Psoas muscle (tissue), 8 donors: ENCODE measurements at places on chromosomes 5 and 9. TPM values are rescaled to one million over a fixed set of nuclear protein-coding genes. Genes with fewer than 3 reads are reported as not detected.

PCDHA9 gene
- not detected for total RNA-seq

MARCOL gene
- not detected for total RNA-seq

GZMA gene
- 0.57 TPM for total RNA-seq

IRX1 gene
- not detected for total RNA-seq

OR1J2 gene
- total RNA-seq = not detected

CKMT2 gene
- 555 TPM for total RNA-seq

SPINK7 gene
- total RNA-seq = not detected

OR1L8 gene
- total RNA-seq = not detected

INSYN2B gene
- not detected for total RNA-seq

SELENOP gene
- total RNA-seq = 88.4 TPM

IFNA4 gene
- not detected for total RNA-seq

GRCh38 chr5:140321796-140322195 is 18.9 kb upstream of the PFDN1 start:
- DNase-seq = peak; percentile 52

- DNase-seq = no peak
Observed at GRCh38 chr5:1911773-1912235, 29.1 kb upstream of the IRX4 start.

DNA sequence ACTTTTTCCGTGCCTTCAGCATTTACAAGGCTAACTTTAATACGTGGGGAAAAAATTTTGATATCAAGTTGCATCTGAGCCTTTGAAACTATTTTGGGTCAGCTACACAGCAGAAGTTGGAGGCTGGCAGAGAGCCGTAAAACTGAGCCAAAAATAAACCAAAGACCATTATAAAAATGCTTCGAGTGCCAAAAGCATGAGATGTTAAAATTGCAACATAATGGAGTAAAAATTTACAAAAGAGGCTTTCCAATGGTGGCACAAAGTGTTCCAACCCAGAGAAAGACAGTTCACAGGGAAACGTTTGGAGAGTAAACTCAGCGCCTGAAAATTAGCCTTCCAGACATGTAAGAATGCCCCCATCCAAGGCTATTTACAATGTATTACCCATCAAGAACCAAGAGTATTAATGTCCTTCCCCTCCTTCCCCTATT is 190.3 kb downstream of the TLE1 start:
- DNase-seq = no peak

- DNase-seq = no peak
Observed at GRCh38 chr5:175859916-175860315, 11.5 kb upstream of the CPLX2 start.

DNA sequence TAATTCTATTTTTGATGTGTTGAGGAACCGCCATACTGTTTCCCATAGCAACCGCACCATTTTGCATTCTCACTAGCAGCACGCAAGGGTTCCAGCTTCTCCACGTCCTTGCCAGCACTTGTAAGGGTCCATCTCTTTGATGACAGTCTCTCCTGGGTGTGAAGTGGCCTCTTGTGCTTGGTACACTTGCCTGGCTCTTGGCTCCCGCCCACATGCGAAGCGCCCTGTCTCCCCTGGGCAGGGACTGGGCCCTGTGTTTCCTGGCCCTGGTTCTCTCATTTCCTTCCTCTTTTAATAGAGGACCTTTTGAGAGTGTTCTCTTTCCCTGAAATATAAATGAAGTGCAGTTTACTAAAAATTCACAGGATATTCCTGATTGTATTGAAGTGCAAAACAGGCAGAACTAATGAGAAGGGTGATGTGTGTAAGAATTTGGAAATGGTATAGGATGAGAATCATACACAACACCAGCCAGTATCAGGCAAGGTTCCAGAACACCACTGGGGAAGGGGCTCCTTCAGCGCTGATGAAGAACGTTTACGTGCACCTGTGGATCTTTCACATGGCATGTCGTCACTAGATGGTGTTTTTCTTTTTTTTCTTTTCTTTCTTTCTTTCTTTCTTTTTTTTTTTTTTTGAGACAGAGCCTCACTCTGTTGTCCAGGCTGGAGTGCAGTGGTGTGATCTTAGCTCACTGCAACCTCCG is 73.0 kb downstream of the EHMT1 start:
- no peak for DNase-seq

GRCh38 chr5:45692481-45692880 is 3.7 kb downstream of the HCN1 start:
- no peak for DNase-seq

GRCh38 chr9:137085920-137086530 is 760 bp upstream of the MAN1B1 start:
- DNase-seq = peak; percentile 76

- no peak for DNase-seq
Observed at GRCh38 chr9:20619487-20620200, 2.7 kb downstream of the MLLT3 start.

DNA sequence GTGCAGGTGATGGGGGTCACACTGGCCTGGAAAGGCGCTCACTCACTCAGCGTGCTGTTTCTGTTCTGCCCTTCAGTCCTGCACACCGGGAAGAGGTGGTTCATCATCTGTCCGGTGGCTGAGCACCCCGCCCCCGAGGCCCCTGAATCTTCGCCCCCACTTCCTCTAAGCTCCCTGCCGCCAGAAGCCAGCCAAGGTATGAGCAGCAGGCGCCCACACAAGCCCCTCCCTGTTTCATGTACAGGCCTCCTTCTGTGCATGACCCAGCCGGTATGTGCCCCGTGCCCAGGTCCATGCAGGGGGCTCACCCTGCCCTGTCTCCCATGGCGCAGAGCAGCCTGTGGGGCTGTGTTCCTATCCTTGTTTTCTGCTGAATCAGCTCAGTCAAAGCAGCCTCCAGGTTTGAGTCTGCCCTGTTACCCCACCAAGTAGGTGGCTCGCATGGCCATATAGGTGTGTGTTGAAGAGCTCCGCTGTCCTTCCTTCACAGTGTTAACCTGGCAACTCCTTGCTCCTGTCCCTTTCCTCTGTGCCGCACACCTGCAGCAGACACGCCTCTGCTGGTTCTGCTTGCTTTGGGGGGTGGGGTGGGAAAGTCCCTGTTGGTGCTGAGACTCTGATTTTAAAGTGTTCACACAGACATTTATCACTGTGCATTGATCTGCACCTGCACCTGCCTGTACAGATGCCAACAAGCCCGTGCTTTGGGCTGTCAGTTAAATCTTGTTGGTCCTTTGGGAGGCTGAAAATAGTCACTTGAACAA is 84.8 kb downstream of the WNK2 start:
- peak; percentile 37 for DNase-seq

DNA sequence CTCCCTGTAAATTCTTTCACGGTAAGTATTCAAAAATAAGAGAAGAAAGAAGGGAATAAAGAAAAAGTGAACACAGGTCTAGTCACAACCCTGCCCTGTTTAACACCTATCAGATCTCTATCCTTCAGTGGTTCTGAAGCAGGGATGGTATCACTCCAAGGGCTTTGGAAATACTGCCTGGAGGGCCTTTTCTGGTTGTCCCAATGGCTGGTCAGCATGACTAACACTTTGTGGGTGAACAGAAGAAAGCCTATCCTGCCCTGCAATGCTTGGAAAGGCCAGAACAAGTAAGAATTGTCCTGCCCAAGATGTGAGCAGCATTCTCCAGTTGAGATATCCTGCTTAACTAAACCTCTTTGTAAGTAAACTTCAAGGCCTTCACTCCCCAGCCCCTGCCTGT is 124.9 kb downstream of the TMEM167A start:
- no peak for DNase-seq

GRCh38 chr5:33010846-33011245 is 299.7 kb downstream of the NPR3 start:
- no peak for DNase-seq

GRCh38 chr5:40223884-40224402 is 455.8 kb upstream of the PTGER4 start:
- DNase-seq = no peak

DNA sequence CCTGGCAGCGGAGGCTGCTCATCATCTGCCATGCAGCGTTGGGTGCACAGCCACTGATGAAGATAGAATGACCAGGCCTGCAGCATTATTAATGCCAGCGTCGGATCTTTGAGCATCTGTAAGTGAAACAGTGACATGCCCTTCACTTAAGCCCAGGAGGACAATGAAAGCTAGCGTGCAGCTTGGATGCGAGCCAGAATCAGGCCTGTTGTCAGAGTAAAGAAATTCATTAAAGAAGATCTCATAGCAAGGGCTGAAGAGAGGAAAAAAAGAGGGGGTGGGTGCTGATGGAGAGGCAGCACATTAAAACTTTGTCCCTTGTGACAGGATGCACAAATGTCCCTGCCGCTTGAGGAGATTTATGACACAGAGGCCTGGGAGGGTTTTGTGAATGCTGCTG is 186.1 kb upstream of the MAST4 start:
- DNase-seq = no peak

GRCh38 chr5:39437467-39437866 is 12.7 kb upstream of the DAB2 start:
- no peak for DNase-seq

GRCh38 chr9:7935681-7936080 is 136.1 kb upstream of the DMAC1 start:
- DNase-seq = no peak
